ENCODE measurements at places on chromosomes 5 and 9.
A peak's percentile ranks its signal among the peaks of the same experiment; 100 is the strongest.

- no peak for DNase-seq
These were observed 7.5 kb upstream of the DOLPP1 start for GRCh38 chr9:129073404-129073803.

- DNase-seq = no peak
These were observed 83.5 kb downstream of the COL5A1 start for GRCh38 chr9:134724912-134725604.

DNA sequence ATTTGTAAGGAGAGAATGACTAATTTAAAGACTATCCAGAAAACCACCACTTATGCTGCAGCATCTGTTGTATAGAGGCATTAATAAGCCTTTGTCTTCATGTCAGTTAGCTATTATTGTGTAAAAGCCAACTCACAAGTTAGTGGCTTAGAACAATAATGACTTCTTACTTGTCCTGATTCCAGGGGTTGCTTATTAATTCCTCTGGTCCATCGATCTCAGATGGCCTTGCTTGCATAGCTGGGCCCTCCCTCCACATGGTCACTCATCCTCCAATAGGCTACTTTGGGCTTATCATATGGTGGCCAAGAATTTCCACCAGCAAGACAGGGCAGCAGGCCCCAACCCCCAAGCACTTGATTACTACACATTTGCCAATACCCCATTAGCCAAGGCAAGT, 44.5 kb upstream of the STK32A start:
- DNase-seq = no peak

GRCh38 chr9:91162311-91162710, 199.4 kb downstream of the AUH start:
- DNase-seq = peak; percentile 62

DNA sequence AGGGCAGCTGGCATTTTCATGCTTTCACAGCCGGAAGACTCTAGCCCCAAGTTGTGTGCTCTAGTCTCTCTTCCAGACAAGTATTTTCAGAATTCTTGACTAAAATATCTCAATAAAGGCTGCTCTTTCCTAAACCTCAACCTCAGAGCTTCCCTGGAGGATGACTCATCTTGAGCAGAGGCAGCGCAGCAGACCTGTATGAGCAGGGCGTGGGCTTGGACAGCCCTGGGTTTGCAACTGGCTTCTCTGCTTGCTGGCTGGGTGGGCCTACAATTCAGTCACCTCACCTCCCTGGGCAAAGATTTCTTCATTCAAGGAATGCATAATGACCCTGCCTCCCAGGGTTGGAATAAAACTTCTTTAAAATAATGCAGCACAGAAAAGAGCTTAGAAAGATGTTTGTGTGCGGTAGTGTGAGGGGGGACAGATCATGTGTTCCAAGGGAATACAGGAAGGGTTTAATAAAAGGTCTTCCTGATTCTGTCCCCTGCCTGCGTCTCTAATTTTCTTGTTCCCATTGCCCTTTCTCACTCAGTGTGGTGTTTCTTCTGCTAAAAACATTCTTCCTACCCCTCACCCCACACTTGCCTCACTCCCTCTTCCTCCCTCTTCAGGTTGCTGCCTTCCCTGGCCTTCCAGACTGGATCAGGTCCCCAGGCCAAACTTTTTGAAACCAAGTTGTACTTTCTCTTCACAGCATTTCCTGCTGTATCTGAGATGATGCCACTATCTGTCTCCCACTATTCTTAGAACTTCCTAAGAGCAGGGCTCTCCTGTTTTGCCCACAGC, 39.4 kb upstream of the MAP1B start:
- DNase-seq = no peak

GRCh38 chr9:129183495-129184218, 5.6 kb upstream of the IER5L start:
- no peak for DNase-seq

DNA sequence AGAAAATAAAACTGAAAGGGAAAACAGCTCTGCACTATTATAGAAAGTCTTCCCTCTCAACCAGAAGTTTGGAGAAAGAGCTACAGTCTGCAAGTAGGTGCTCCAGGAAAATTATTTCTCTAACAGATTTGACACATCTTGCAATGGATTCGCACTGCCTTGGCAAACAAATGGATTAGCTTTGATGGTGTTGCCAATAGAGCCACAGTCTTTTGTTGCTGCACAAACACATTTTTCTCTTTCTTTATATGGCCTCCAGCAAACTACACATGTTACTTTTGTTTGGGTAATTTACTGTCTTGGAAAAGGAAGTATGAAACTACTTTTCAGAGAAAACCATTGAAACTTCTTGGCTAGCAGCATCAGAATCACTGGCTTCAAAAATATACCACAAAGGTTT, 523.1 kb downstream of the EFNA5 start:
- DNase-seq = no peak

DNA sequence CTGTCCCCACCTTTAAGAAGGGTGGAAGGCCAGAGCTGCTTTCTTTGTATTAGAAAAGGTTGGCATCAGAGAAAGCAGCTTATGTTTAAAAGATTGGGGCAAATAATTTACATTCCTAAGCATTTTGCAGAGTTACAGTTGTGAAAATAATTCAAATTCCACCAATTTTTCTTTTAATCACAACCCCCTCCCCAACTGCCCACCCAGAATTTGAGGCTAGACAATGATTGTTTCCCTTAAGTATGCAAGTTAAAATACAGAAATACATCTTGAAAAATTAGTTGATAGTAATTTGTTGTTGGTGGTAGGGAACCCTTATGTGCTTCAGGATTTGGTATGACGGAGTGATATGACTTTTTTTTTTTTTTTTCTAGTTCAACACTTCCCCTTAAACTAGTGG, 133.0 kb downstream of the ZSWIM6 start:
- no peak for DNase-seq

DNA sequence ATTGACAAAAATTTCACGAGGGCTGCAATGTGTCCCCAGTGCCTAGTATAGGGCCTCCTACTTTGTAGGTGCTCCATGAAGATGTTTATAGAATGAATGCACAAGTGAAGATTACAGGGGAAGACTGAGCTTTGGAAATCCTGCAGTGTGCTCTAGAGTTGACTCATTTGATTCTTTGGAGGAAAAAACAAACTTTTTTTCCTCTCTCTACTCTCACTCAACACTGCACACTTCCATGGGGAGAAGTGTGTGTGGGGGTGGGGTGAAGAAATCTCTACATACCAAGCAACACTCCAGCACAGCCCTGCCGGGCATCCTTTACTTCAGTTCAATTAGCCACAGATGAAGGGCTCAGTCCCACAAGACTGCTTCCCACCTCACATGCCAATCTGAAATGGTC, 49.4 kb upstream of the KLF9 start:
- DNase-seq = no peak

Measured in activated CD4-positive, alpha-beta T cell treated with anti-CD3 and anti-CD28 coated beads for 36 hours (primary cell).